Neural progenitor cell (in vitro differentiated cells): ENCODE measurements at places on chromosomes 3 and 15. TPM values are rescaled to one million over a fixed set of nuclear protein-coding genes. Genes with fewer than 3 reads are reported as not detected.

TF gene
- 0.77 TPM in 2 replicates for total RNA-seq

CCR8 gene
- not detected in 2 replicates for total RNA-seq

CCDC191 gene
- 4.9 and 6.4 TPM in 2 replicates for total RNA-seq

TEX9 gene
- total RNA-seq, result 8.1 and 8.3 TPM in 2 replicates

GP5 gene
- 0.03 TPM in 1 of 2 replicates, not detected in the other for total RNA-seq

GRM7 gene
- total RNA-seq, result 0.80 and 0.93 TPM in 2 replicates

ISG20 gene
- total RNA-seq, result 0.56 and 0.65 TPM in 2 replicates

KLF13 gene
- 11.9 and 25.1 TPM in 2 replicates for total RNA-seq
